ENCODE measurements at places on chromosomes 2 and 18.

- no peak for DNase-seq
Observed at GRCh38 chr2:98923244-98923940, 12.6 kb downstream of the CRACDL start.

GRCh38 chr2:109375656-109376055, 238.1 kb downstream of the SEPTIN10 start:
- no peak for DNase-seq

DNA sequence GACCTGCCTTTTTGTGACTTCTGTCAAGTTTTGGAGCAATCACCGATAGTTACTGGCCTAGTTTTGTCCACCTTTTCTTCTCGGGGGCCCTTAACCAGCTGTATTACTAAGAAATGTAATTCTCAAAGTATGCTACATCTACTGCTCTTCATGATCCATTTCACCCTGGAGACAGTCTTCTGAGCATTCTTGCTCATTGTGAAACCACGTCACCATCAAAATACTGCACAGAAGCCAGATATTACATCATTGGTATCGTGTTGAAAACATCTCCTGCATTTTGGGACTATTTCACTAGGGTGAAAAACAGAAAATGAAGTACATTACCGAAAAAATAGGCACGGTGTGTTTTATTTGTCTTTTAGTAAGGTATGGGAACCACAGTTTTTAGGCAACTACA, 11.7 kb downstream of the LYPD6B start:
- no peak for DNase-seq

DNA sequence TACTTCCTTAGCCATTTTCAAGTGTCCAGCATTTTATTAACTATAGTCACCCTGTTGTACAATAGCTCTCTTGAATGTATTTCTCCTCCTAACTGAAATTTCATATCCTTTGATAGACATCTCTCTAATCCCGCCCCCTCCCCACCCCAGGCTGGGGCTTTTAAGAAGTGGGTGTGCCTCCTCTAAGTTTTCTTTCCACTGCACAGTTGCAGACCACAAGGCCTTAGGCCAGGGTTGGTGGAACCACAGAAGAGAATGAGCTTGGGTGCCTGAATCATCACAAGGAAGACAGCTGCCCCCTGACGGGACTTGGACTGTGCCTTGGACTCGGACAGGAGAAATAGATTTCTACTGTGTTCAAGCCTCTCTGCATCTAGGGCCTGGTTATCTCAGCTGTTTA, 193.4 kb downstream of the HAUS1 start:
- no peak for DNase-seq

- no peak for DNase-seq
Observed at GRCh38 chr2:7075834-7076233, 158.6 kb downstream of the RNF144A start.

- no peak for DNase-seq
Observed at GRCh38 chr2:98234776-98235175, 111.5 kb upstream of the CNGA3 start.

DNA sequence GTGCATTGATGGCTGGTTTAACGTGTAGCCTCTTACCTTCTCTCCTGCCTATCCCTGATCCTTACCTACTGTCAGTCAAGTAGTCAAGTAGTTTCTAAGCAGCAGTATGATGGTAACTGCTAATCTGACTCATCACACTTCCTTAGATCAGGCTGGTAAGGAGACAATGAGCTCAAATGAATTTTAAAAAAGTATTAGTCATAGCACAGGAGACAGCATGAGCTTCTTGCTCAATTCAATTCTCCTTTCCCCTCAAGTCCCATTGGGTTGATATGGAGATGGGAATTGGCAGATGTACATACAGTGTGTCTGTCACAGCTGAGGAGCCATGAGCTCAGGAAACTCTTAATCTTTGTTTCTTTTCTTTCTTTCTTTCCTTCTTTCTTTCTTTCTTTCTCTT, 799.7 kb downstream of the LRP1B start:
- DNase-seq = no peak

DNA sequence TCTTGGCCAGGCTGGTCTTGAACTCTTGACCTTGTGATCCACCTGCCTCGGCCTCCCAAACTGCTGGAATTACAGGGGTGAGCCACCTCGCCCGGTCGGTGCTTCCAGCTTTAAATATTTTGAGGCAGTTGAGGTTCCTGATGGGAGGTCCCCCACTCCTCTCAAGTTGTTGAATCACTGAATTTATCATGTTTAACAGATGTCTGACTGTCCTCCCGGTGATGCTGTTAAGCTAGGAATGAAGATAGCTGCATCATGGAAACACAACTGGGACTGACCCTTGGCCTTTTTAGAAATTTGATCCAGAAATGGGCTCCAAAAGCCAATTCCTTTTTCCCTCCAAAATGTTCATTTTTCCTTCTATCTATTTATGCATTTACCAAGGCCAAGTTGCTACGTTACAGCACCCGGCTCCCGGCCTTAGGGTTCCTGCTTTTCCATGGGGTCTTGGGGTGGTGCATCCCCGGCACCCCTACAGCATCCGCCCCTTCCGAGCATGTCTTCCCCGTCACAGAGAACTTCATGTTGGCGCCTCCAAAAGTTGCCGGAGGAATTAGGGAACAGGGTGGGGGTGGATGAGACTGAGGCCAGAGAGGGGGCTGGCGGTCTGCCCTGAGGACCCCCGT, 43.9 kb downstream of the PAX8 start:
- DNase-seq = no peak

Measured in stimulated activated CD4-positive, alpha-beta T cell treated with anti-CD3 and anti-CD28 coated beads, Interleukin-2, amount 100 ng/mL, for 4 hours (primary cell).